ENCODE measurements at places on chromosomes 16 and 17. TPM values are rescaled to one million over a fixed set of nuclear protein-coding genes. Genes with fewer than 3 reads are reported as not detected.

IGF2BP1 gene
- total RNA-seq = not detected

DBNDD1 gene
- total RNA-seq = 21.0 TPM

DNA sequence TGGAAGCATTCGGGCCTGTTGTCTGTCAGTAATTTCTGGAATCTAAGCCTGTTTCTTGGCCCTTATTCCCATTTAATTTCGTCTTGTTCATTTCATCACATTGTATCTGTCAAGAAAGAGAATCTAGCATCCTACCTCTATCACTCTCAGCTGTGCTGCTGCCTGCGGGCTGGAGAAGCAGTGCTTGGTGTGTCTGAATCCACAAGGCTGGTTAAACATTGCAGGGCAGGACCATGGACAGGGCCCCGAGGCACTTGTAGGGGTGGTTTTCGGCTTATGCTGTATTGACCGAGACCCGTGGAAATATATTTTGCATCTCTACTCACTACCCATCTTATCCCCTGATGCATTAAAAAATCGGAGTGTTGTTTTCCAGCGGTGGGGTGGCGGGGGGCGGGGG is 3.1 kb downstream of the RAB11FIP4 start:
- H3K27ac ChIP-seq = no peak overlapping the region
- no peaks in the 10 kb centered on the region for H3K4me1 ChIP-seq
- no peaks in the 10 kb centered on the region for H3K27me3 ChIP-seq
- H3K36me3 ChIP-seq = no peaks in the 10 kb centered on the region
- no peak for DNase-seq

- no peak overlapping the region for H3K27ac ChIP-seq
- DNase-seq = no peak
- no peaks in the 10 kb centered on the region for H3K27me3 ChIP-seq
Measured at GRCh38 chr16:72722552-72722951, 325.4 kb downstream of the ZFHX3 start.

DNA sequence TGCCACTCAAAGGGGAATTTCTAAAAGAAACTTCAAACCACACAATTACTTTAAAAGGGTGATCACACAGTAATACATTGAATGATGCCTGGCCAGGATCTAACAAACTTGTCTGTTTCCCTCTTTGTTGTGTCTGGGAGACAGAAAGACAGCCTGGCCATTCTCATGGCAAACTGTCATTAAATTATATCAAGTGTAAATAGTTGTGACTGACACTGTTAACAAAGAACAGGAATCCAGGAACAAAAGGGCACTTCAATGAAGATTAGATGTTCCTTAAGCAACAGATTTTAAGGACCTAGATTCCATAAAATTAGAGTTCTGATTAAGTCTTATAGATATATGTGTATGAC is 383.6 kb downstream of the KCNJ2 start:
- H3K36me3 ChIP-seq = no peaks in the 10 kb centered on the region
- H3K27me3 ChIP-seq = no peaks in the 10 kb centered on the region
- H3K27ac ChIP-seq = no peak overlapping the region
- DNase-seq = no peak

- H3K4me3 ChIP-seq = no peak overlapping the region
- peak; percentile 28 for DNase-seq
- peaks cover 20% of the 10 kb centered on the region for H3K4me1 ChIP-seq
- no peak overlapping the region for H3K27ac ChIP-seq
- H3K36me3 ChIP-seq = peaks cover 15% of the 10 kb centered on the region
- peaks cover 20% of the 10 kb centered on the region for H3K27me3 ChIP-seq
Measured at GRCh38 chr16:2952679-2953078, 11.4 kb upstream of the KREMEN2 start.

PPP1R27 gene
- 1,470 TPM for total RNA-seq

DNA sequence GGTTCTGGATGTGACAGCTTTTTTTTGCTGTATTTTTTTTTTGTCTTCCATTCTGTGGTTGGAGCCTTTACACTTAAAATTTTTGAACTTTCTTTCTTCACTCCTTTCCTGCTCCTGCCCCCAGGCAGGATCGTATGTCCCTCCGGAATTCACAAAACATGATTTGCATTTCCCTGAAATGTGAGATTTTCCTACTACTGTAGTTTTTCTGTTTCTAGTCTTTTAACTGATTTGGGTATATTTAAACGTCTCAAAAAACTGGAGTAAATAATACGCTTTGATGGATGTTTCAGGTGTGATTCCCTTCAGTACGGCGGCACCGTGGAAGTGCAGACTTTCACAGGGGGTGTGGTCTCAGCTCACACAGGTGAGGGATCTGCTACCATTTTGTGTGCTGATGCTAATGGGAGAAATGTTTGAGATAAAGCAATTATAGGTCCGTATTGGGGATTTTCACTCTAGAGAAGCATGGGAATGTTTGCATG is 686 bp downstream of the SRCAP start:
- no peaks in the 10 kb centered on the region for H3K27me3 ChIP-seq
- peak overlapping the region; percentile 98 for H3K4me3 ChIP-seq
- no peak for DNase-seq
- H3K27ac ChIP-seq = peak overlapping the region; percentile 95
- peaks cover 3% of the 10 kb centered on the region for H3K36me3 ChIP-seq

DNA sequence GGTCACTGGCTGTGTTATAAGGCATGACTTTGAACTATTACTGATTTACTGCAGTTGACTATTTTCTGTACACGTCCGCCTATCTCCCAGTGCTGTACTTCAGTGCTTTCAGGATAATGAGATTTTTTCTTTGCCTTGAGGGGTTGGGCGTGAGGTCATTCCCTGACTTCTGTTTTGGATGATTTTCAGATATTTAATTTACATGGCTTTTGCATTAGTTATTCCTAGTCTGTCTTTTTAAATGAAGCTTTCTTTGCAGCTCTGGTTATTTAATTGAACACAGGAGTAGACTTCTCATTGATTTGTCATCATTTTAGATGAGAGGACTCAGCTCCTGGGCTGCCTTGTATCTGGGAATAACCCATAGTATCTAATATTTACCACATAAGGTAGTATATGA is 23.7 kb downstream of the WIPF2 start:
- H3K36me3 ChIP-seq = no peaks in the 10 kb centered on the region
- no peak overlapping the region for H3K27ac ChIP-seq
- no peak for DNase-seq
- H3K4me3 ChIP-seq = no peak overlapping the region

All from psoas muscle (tissue), 8 donors.